ENCODE measurements at places on chromosomes 11 and 22. TPM values are rescaled to one million over a fixed set of nuclear protein-coding genes. Genes with fewer than 3 reads are reported as not detected.

DNA sequence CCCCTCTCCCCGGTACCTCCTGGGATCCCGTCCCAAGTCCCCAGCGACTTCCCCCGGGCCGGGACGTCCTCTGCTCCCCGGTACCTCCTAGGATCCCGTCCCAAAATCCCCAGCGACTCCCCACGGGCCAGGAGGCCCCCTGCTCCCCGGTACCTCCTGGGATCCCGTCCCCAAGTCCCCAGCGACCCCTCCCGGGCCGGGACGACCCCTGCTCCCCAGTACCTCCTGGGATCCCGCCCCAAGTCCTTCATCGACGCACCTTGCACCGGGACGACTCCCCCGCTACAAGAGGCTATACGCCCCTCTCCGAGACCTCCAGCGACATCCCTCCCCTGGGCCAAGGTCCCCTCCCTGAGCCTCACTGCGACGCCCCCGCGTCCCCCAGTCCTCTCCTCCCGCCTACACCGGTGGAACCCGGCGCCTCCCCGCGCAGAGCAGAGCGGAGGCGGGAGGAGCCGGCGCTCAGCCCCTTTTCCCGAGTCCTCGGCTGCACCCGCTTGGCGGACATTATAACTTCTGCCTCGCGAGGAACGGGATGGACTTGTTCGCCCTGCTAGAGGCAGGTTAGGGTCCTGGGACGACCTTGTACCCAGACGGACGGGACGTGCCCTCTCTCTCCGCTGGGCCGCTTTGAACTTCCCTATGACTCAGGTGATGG lies 912 bp downstream of the KREMEN1 start:
- peak; percentile 54 for DNase-seq

DNA sequence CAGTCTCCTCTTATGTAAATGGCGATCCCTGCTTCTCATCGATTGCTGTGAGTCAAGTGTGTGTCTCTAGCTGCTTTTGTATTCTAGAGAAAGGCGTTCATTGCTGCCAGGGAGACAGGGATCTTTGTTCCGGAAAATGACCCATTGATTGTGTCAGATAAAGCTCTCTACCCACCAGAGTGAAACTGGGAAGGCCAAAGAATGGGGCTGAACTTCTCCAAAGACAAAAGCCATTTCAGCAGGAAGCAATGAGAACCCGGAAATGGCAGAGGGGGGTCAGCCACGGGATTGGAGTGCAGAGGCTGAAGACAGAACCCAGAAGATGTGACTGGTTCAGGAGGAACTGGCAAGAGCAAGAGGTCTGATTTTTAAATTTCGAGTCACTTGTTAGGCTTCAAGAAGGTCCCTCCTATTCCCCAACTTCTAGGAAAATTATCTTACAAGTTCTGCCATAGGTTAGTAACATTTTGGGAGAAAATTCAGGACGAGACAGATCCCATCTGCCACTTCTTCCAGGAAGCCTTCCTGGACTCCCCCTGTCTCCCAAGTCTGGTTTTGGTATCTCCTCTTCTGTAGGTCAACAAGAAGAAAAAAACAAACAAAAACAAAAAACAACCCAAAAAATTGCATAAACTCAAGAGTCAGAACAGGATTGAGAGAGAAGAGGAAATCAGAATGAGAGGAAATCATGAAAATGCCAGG lies 110.6 kb downstream of the NECTIN1 start:
- DNase-seq = no peak

- no peak for DNase-seq
Observed at GRCh38 chr11:67671211-67671520, 3.3 kb downstream of the ALDH3B2 start.

DNA sequence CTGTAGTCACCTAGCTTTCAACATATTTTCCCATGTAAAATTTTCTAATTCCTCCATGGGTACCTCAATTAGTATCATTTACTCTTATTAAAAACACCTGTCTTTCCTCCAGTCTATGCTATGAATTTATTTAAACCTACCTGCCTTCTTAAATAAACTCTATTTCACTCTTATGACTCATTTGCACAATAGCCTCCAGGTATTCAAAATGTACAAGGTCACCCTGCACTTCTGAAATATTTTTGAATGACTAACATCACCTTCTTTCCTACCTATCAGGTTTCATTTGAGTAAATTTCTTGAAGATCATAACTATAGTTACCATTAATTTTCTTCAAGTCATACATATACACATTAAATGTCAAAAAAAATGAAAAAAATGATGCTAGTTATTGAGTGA lies 939.7 kb downstream of the DLG2 start:
- no peak for DNase-seq

DNA sequence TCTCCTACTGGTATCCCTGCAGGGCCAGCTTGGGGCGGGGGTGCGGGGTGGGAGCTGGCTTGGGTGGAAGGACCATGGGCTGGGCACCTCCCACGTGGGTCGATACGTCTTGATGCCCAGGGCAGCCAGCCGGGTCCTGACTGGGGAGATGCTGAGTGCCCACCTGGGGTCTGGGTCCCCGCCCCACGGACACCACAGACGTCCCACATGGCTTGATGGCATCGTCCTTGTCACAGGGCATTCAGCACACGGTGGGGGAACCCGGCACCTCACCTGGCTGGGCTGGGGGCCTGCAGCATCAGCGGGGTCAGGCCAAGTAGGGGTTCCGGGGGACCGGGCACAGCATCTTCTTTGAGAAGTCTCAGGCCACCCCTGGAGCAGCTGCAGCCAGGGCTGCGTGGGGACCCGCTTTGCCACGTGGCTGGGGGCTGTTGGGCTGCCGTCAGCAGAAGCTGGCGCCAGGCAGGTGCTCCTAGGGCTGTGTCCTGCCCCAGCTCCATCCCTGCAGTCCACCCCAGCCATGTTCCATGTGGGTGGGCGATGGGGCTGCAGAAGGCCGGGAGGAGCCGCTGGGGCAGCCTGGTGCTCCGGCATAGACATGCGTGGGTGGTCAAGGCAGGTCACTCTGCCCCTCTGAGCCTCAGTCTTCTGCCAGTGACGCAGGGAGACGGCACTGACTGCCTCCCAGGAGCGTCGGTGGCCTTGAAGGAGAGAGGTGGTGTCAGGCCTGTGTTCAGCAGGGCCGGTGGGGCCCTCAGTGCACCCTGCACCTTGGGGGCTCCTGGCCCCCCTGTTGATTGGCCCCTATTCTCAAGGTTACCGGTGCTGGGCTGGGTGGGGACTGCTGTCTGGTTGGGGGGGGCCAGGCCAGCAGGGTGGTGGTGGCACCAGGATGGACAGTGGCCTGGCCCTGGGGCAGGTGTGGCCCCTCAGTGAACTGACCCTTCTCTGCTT lies 8.4 kb downstream of the SELENOO start:
- DNase-seq = no peak

GRCh38 chr11:118238929-118239328 lies 13.2 kb downstream of the MPZL3 start:
- no peak for DNase-seq

DNA sequence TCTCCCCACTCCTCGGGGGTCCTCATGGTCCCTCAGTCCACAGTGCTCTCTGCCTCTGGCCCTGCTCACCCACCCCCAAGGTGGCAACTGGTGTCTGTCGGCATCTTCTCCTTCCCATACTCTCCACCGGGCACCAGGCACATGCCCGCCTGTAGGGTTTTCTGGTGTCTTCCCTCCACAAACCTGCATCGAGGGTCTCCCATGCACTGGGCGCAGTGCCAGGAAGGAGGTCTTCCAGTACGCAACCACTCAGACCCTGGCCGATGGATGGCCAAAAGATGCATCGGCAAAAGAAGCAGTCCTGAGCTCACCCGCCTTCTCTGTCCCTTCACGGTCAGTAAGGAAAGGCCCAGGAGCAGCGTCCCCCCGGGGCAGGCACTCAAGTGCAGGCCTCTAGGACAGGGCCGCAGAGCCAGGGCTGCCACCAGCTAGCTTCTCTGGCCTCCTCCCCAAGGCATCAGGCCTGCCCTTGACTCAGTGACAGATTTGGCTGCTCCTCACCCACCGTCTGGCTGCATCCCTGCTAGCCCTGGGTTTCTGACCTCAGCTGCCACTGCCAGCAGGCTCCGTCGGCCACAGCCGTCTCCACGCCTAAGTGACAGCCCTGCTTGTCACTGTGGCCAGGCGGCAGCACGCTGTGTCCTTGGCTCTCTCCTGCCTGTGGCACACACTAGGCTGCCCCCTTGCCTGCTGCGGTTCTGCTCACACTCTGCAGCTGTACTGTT lies 32.1 kb upstream of the IGSF9B start:
- no peak for DNase-seq

DNA sequence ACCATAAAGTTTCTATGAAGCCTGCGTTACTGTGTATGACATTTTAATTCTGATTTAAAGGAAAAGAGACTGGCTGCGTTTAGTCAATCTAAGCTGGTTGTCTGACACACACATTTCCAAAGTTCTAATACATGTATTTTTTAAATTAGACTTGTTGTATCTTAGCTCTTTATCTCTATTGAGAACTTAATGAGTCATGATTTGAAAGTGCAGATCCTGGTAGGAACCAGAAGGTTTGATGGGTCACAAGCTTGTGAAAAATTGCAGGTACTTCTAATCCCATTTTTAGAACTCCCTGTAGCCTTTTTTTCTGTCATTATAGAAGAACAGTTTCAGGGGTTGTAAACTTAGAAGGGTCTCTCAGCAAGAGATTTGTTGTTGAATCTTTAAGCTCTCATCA lies 210.3 kb downstream of the DDX10 start:
- no peak for DNase-seq

DNA sequence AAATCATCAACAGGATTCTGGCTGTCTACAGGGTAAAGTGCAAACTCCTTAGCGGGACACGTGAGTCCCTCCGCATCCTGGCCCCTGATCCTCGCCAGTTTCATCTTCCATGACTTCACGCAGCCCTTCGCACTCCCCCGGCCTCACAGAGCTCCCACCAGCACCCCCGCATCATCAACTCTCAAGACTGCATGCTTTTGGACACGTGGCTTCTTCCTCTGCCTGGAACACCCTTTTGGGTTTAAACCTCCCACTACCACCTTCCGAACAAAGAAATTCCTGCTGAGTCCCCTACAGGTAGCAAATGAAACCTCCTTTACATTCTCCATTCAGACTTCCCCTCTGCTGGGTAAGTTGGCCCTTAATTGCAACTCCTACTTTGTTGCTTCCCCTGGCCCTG lies 12.6 kb upstream of the EIF3M start:
- no peak for DNase-seq

DNA sequence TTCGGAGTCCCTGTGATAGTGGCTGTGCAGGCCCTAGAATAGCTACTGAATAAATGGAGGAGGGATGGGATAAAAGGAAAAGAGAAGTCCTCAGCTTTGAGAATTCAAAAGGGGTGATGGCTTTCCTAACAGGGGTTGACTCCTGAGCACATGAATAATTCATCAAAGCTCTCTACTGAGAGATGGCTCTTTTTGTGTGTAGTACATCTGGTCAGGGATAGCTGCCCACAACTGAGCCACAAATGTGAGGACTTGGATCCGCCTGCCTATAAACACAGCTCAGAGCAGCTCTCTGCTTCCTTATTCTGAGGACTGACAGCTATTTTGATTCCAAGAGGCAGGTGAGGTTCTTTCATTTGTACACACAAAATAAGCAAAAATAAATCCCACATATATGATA lies 82.3 kb downstream of the USP35 start:
- DNase-seq = no peak

- no peak for DNase-seq
Observed at GRCh38 chr22:45564349-45565030, 61.8 kb downstream of the FBLN1 start.

DNA sequence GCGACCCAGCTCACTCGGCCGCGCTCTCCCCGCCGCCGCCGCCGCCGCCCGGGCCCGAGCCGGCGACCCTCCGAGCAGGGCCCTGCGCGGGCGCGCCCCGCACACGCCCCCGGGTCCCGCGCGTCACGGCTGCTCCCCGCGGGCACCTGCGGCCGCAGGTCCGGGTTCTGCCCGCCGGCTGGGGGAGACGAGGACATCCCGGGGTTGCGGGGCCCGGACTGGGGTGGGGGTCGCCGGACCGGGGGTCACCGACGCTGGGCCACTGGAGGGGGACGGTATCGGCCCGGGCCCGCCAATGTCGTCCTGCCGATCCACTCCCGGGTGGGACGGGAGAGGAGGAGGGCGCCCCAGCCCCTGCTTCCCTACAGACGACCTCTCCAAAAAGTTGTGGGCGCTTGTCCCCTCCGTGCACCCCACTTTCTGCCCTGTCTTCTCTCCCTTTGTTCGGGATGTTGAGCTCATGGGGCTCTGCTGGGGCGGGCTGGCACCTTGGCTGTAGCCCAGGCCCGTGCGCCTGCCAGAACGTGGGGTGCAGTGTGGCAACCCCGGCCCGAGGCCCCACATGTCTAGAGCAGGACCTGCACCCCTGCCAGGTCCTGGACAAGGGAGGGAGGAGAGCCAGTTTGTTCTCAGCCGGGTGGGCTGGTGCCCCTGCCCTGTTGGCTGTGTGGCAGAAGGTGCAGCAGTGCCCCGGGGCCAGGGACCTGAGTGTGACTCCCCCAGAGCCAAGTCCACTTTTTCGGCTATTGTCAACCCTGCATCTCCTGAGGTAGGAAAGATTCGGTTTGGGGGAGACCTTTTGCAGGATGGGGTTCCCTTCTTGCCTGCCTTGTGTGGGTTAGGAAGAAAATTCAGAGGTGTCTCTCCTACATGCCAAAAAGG lies 40.2 kb upstream of the CELSR1 start:
- DNase-seq = no peak

- no peak for DNase-seq
Observed at GRCh38 chr22:30306627-30307011, 17.3 kb upstream of the CASTOR1 start.

DNA sequence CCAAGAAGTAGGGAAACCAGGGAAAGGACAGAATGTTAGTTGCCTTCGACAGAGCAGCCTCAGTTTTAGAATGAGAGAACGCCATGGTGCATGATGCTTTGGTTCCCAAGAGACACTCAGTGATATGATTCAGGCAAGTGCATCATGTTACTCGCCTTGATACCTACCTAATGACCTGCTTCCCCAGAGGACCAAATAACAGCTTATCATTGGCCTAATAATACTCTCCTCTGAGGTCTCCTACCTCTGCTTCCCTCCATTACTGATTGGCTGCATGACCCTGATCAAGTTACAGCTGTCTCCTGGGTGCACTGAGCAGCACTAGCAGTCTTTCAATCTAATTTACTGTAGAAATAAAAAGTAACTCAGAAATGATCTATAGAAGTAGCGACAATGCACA lies 979.7 kb upstream of the FAT3 start:
- DNase-seq = no peak

DNA sequence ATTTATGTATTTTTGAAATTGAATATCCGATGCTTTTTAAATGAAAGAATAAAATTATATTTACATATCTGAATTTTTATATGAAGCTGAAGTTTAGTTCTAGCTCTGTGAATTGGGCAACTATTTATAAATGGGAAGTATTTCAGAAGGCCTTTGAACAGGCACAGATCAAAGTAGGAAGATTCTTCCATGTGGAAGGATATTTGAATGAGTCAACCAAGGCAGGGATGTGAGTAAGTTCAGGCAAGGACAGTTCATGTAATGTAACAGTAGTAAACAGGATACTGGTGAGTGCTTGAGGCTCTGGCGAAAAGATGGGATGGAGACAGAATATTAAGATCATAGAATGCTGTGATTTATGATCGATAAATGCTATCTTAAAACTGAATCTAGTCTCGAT lies 417.8 kb upstream of the CCDC179 start:
- no peak for DNase-seq

- peak; percentile 19 for DNase-seq
Observed at GRCh38 chr11:36509201-36509639, 852 bp downstream of the TRAF6 start.

Gene MEI1
- 0.38 TPM for total RNA-seq

Gene MFRP
- total RNA-seq = 0.13 TPM

Gene KLHL22
- total RNA-seq = 19.4 TPM

Gene SLC22A25
- total RNA-seq = not detected

Gene GGT5
- total RNA-seq = 1.6 TPM

Gene OR51B2
- total RNA-seq = not detected

Gene CSTPP1
- total RNA-seq = 30.0 TPM

Gene CBLIF
- total RNA-seq = not detected

Gene MMP8
- not detected for total RNA-seq

Gene F2
- 4.4 TPM for total RNA-seq

Gene ADAMTS8
- total RNA-seq = 0.31 TPM
